ENCODE measurements at places on chromosomes 12 and 14.

- no peak for DNase-seq
Measured at GRCh38 chr12:131895640-131896079, 1.2 kb downstream of the ULK1 start.

GRCh38 chr12:89040146-89040964 lies 311.9 kb downstream of the DUSP6 start:
- DNase-seq = peak; percentile 26

- no peak for DNase-seq
Measured at GRCh38 chr12:124488520-124488919, 78.9 kb downstream of the NCOR2 start.

DNA sequence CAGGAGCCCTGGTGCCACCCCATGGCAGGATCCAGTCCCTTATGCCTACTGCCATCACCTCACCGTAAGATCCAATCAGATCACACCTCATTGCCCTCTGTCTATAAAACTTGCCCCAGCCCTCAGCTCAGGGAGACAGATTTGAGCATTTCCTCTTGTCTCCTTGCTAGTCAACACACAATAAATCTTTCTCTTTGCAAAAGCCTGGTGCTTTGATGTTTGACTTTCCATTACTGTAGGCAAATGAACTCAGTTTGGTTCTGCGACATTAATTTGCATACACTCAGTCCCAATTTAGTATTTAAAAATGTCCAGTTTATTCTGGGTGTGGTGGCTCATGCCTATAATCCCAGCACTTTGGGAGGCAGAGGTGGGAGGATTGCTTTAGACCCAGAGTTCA lies 188.4 kb downstream of the AEBP2 start:
- no peak for DNase-seq

DNA sequence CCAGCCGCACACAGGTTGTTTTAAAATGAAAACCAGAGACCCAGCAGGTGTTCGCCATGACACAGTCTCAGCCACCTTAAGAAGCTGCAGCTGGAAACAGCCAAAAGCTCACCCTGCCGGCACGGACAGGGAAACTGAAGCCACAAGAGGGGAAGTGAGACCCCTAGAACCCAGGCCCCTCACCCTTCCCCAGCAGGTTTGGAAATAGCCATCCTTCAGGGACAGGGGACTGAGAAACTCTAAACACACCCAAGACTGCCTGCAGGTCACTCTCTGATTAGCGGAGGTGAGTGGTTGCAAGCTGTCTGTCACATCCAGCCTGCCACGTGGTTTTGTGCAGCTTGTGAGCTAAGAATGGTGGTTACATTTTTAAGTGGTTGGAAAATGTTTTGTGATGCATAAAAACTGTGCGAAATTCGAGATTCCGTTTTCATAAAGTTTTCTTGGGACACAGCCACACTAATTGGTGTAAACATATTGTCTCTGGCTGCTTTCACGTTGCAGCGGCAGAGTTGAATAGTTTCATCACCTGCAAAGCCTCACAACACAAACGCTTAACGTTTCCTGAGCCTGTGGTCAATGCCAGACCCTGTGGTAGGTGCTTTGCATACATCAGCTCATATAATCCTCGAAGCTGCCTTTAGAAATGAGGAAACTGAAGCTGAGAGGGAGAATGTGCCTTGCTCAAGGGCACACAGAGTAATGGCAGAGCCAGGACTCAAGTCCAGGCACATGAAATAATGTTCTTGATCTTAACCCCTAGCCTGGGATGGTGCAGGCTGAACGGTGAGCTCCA lies 1.7 kb upstream of the SELPLG start:
- peak; percentile 43 for DNase-seq

DNA sequence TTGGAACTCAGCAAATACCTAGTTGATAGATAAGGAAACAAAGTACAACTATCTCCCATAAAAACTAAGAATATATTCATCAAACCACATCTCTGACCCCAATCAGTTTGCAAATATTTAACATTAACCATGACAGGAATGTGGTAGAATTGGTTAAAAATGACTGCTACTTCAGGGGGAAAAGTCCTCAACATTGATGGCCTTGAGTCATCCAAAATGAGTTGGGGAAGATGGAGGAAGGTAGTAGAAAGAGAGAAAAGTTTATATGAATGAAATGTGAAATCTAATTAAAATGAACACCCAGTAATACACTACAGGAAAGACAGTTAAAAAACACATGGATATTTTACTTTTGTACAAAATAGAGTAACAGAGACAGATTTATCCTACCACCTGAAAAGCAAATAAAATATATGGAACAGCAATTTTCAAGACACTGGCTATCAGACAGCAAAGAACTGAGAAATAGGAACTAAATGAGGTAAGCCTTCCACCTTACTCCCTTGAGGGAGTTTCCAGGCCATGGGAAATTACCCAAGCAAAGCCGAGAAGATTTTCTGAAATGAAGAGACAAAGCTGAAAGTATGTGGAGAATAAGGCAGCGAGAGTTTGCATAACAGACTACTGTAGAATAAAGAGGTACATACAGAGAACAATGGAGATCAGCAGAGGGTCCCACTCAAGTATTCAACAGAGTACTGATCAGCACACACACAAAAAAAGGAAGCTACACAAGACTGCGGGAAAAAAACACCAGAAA lies 49.6 kb downstream of the TC2N start:
- no peak for DNase-seq

DNA sequence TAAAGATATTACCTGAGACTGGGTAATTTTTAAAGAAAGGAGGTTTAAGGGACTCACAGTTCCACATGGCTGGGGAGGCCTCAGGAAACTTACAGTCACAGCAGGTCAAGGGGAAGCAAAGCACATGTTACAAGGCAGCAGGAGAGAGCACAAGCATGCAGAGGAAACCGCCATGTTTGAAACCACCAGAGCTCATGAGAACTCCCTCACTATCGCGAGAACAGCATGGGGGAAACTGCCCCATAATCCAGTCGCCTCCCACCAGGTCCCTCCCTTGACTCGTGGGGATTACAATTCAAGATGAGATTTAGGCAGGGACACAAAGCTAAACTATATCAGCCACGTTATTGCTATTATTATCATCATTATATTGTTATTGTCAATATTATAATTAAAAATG lies 138.7 kb downstream of the RIMBP2 start:
- DNase-seq = no peak

DNA sequence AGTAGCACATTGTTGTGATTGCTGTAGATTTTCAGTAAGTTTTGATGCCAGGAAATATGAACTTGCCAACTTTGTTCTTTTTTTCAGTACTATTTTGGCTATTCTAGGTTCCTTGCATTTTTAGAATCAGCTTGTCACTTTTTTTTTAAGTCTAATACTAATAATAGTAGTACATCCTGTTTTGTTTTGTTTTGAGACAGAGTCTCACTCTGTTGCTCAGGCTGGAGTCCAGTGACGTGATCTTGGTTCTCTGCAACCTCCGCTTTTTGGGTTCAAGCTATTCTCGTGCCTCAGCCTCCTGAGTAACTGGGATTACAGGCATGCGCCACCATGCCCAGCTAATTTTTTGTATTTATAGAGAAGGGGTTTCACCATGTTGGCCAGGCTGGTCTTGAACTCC lies 16.5 kb downstream of the PWP1 start:
- DNase-seq = no peak

GRCh38 chr14:63893701-63894458 lies 41.1 kb downstream of the SYNE2 start:
- DNase-seq = no peak

DNA sequence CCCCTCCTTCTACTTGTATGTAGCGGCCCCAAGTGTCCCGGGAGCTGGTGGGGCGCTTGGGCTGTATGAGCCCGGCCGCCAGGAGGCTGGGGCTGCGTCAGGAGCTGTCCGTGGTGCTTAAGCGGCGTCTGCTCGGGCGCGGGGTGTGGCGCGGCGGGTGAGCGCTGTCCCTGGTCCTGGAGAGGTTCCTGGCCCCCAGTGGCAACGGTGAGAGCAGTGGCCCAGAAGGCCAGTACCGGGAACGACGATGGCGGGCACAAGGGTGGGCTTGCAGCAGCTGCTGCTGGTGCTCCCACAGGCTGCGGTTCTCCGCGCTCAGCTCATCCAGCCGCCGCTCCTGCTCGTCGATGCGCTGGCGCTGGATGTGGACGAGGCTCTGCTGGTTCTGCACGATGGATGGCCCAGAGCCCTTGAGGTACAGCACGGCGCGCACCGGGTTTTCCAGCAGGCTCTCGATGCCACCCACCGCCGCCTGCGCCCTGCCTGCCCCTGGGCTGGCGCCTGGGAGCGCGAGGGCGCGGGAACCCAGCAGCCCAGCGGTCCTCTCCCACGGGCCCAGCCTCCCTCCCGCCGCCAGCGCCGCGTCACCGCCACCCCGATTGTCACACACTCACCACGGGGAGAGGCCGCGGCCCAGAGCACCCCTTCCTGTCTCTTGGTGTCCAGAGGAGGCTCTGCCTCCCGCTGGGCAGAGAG lies 41.9 kb upstream of the FKBP4 start:
- DNase-seq = peak; percentile 74

DNA sequence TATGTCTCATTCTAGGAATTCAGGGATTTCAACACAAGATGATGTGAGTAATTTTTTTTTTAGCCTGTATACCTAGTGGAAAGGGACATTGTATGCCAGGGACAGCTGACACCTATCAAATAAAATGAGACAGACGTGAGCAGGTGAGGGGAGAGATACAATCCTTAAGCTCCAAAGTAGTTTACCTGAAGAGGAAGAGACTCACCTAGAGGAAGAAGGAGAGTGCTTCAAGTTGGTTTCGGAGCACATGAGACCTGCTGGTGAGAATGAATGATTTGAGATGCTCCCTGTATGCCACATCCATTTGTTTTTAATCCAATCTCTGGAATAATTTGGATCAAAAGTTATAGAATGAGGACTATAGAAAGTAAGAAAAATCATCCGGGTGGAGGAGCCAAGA lies 915.4 kb upstream of the FBXO33 start:
- no peak for DNase-seq

GRCh38 chr12:6606331-6607131 lies 648 bp downstream of the CHD4 start:
- DNase-seq = peak; percentile 60
